ENCODE measurements at places on chromosomes 12 and 14. TPM values are rescaled to one million over a fixed set of nuclear protein-coding genes. Genes with fewer than 3 reads are reported as not detected.
A peak's percentile ranks its signal among the peaks of the same experiment; 100 is the strongest.

Gene SMIM41
- 26.6 TPM for total RNA-seq

Gene REP15
- 1.3 TPM for total RNA-seq

Gene SLCO1B1
- not detected for total RNA-seq

DNA sequence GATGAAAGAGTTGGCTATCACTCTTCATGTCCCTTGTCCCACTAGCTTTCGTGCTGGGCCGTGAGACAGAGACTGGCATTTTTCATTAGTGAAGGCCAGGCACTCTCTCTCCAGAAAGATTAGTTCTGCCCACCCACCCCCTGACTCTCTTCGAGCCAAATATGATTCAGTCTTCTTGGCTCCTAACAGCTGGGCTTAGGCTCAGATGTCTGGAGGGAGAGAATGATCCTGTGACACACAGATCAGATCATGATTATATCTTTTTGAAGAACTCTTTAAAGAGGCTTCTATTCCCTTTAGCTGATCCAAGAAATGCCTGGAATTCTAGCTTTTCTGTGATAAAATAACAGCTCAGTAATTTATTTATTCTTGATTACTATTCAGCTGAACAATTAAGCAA is 5.2 kb upstream of the GNG2 start:
- no peak overlapping the region for H3K4me3 ChIP-seq
- H3K4me1 ChIP-seq, result peaks cover 10% of the 10 kb centered on the region
- H3K36me3 ChIP-seq, result no peaks in the 10 kb centered on the region
- no peak for DNase-seq
- H3K27me3 ChIP-seq, result no peaks in the 10 kb centered on the region
- H3K27ac ChIP-seq, result no peak overlapping the region

DNA sequence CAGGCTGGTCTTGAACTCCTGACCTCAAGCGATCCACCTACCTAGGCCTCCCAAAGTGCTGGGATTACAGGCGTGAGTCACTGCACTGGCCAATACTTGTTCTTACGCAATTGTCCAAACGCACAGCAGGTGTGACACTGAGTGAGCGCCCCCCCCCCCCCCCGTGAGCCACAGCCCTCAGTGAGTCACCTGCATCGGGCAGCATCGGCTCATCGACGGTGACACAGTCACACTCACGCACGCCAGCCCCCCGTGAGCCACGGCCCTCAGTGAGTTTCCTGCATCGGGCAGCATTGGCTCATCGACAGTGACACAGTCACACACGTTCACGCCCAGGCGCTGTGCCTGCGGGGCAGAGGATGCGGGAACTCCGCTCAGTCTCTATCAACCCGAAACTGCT is 42.5 kb downstream of the GALNT9 start:
- H3K4me3 ChIP-seq, result no peak overlapping the region
- peaks cover 12% of the 10 kb centered on the region for H3K4me1 ChIP-seq
- DNase-seq, result no peak

- DNase-seq, result no peak
- H3K4me3 ChIP-seq, result no peak overlapping the region
- H3K27ac ChIP-seq, result no peak overlapping the region
- H3K4me1 ChIP-seq, result peaks cover 29% of the 10 kb centered on the region
- H3K36me3 ChIP-seq, result no peaks in the 10 kb centered on the region
- H3K27me3 ChIP-seq, result no peaks in the 10 kb centered on the region
These were observed 71.8 kb downstream of the DAD1 start for GRCh38 chr14:22517117-22517720.

DNA sequence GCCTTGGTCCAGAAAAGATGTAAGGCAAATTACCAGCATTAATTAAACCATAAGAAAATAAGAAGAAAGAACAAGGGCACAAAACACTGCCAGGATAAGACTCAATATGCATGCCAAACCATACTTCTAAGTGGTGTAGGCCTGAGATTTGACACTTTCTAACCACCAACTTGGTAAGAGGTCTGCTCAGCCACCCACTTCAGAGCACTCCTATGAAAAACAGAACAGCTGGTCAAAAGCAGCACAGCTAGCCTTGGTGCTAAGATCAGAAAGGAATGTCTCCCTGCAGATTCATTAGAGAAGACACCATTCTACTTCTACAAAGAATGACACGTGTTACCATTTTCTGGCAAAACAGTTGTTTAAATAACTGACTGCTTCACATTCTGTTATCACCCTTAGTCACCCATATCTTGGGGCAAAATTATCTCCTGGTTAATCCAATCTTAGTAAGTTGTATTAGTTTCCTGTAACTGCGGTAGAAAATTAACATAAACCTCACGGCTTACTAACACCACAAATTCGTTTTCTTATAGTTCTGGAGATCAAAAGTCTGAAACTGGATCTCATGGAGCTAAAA is 13.2 kb downstream of the RPS6KA5 start:
- H3K27ac ChIP-seq, result no peak overlapping the region
- H3K36me3 ChIP-seq, result no peaks in the 10 kb centered on the region
- no peak overlapping the region for H3K4me3 ChIP-seq
- DNase-seq, result no peak

DNA sequence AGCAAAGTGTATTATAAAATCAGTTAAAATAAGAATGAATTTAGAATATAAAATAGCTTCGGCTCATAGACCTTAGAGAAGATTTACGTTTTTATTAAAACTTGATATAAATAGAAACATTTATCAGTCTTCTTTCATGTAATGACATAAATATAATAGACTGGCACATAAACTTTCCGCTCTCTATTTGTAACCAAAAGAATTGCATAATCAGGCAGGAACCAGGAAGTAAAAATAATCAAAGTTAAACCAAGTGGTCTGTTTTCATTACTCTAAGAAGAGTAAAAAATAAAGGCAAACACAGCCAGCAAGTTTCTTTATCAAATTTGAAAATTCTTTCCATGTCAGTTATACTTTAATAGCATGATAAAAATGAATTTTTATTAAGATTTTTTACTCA is 46.3 kb upstream of the ATP2A2 start:
- H3K27me3 ChIP-seq, result no peaks in the 10 kb centered on the region
- H3K36me3 ChIP-seq, result no peaks in the 10 kb centered on the region
- peaks cover 34% of the 10 kb centered on the region for H3K4me1 ChIP-seq
- H3K27ac ChIP-seq, result peak overlapping the region; percentile 15

- peak overlapping the region; percentile 47 for H3K27ac ChIP-seq
- no peak for DNase-seq
- H3K36me3 ChIP-seq, result no peaks in the 10 kb centered on the region
- H3K27me3 ChIP-seq, result no peaks in the 10 kb centered on the region
- peak overlapping the region; percentile 83 for H3K4me3 ChIP-seq
- H3K4me1 ChIP-seq, result peaks cover 21% of the 10 kb centered on the region
These were observed 844 bp downstream of the DPF3 start for GRCh38 chr14:72892879-72893635.

DNA sequence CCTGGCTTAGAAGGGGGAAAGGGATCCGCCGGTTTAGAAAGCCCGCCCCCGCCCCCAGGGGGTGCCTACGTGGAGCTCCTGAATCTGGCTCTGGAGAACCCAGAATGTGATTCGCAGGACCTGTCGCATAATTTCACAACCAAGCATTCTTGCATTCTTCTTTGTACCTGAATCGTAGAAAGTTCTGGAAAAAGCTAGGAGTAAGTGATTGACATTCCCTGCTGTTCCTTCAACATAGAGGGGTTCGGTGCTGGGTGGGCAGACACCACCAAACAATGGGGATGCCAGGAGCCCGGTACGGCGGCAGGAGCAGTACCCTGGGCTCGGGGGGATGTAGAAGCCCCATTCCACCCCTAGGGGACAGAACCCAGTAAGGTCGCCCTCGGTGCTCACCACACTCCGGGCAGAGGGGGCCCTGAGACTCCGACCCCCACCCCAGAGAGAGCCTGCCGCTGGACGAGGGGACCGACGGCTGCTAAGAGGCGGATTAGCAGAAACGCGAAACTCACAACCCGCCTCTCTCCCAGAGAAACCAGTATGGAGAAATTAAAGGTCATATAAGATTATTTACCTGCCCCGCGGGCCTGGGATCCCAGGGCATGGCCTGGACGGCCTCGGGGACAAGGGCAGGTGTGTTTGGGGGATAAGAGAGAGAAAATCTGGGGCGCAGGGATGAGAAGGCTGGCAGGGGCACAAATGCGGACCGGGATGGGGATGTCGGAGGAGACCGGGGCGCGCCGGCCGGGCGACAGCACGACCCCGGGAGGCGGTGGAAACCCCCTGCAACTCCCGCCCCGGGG is 520 bp downstream of the CSRP2 start:
- peak overlapping the region; percentile 93 for H3K27ac ChIP-seq
- peak overlapping the region; percentile 84 for H3K4me3 ChIP-seq
- H3K36me3 ChIP-seq, result no peaks in the 10 kb centered on the region
- peaks cover 63% of the 10 kb centered on the region for H3K4me1 ChIP-seq

All from esophagus muscularis mucosa (tissue), 4 donors.